ENCODE measurements at places on chromosomes 4 and X.

- DNase-seq, result no peak
Measured at GRCh38 chr4:144338148-144338547, 197.6 kb upstream of the GYPA start.

DNA sequence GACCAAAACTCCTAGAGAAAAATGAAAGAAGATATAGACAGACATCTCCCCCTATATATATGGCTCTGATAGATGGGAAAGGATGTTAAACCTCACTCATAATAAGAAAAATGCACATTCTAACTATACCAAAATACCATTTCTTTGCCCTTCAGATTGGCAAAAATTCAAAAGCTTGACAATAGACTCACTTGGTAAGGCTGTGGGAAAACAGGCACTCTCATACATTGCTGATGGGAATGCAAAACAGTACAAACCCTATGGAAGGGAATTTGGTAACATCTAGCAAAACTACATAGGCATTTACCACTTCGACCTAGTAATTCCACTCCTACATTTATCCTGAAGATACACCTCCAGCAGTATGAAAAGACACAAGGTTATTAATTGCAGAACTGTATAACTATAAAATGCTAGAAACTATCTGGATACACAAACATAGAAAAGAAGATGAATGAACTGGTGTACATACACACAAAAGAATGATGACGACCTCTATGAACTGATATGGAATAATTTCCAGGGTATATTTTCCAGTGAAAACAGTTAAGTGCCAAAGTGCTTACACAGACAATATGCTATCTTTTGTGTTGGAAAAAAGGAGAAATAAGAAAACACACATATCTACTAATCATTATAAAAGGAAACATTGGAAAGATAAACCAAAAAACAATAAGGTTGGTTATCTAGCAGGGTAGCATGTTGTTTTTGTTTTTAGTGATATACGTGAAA lies 48.5 kb downstream of the WDFY3 start:
- no peak for DNase-seq

- DNase-seq, result no peak
Measured at GRCh38 chrX:153576239-153576870, 22.6 kb downstream of the CCNQ start.

- DNase-seq, result no peak
Measured at GRCh38 chr4:166535865-166536264, 662.8 kb downstream of the TLL1 start.

- no peak for DNase-seq
Measured at GRCh38 chr4:35884714-35885480, 359.4 kb downstream of the ARAP2 start.

GRCh38 chr4:105998171-105999063 lies 103.1 kb downstream of the NPNT start:
- DNase-seq, result no peak

- DNase-seq, result no peak
Measured at GRCh38 chr4:61427818-61428495, 227.8 kb downstream of the ADGRL3 start.

GRCh38 chr4:10163296-10163695 lies 46.7 kb upstream of the WDR1 start:
- DNase-seq, result no peak

- DNase-seq, result no peak
Measured at GRCh38 chr4:99447079-99447478, 11.9 kb upstream of the ADH7 start.

DNA sequence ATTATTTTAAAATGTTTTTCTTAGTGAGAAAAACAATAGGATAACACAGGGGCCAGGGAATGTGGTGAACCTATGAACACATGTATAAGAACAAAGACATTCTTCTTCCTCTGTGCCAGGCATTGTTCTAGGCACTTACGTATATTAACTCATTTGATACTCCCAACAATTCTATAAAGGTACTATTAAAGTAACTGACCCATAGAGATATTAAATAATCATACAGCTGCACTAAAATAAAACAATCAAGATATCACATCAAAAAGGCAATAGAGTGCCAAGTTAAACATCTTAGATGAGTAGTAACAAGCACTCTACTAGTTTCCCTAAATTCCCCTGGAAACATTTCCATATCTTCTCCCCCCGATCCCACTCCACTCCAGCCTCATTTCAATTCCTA lies 33.4 kb downstream of the SLC39A8 start:
- no peak for DNase-seq

GRCh38 chr4:6625256-6625655 lies 15.2 kb upstream of the MRFAP1 start:
- DNase-seq, result no peak

DNA sequence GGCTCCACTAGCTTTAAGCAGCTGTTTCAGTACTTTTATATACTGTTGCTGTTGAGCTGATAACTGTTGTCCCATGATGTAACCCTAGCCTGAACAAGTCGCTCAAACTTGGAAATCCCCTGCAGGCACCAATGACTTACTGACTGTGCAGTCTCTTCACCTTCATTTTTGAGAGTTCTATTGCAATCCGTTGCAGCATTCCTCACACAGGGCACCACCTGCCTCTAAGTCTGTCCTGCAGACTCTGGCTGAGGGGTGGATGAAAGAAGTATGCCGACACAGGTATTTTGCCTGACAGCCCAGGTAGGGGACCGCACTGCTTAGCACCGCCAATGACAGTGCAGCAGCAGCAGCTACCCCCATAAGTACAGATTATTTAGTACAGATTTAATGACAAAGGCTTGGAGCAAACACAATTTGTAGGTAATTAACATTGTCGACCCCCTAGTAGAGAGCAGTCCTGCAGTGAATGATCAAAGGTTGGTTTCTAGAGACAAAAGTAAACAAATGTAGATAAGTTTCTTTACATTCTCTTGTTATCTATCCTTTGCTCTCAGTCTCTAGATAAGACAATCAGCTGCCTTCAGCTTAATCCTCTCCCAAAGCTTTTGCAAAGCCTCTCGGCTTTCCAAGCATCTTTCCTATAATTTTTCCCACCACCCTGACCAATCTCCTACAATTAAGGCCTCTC lies 205.0 kb downstream of the PABPC4L start:
- no peak for DNase-seq

GRCh38 chr4:58090539-58090938 lies 980.4 kb upstream of the IGFBP7 start:
- no peak for DNase-seq

DNA sequence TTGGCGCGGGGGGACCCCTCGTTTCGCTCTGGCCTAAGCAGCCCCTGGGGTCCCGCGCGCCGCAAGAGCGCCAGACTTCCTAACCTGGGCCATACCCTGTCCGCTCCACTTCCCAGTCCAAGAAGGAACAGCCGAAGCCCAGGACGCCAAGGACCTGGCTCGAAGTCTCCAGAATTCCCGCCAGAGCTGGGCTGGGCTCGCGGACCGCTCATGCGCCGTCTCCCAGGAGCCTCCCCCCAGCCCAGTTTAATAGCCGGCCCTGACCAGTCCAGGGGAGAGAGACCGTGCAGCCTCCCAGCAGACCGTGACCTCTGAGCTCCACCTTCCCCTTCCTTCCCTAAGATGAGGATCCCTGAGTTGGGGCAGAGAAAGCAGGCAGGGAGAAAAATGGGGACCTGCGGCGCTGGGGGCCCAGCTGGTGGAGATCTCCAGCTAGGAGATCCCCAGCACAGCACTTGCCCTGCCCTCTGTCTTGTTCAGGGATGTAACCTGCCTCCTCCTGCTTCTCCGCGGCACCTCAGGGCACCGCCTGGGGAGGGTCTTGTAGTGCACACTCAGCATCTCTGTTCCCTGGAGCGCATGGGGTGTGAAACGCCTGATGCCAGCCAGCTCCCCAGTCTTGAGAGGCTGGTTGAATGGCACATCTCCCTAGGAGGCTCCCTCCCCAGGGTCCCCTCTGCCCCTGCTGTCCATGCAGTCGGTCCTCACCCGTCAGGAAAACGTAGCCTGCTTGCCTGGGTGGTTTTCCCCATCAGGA lies 1.2 kb upstream of the LETM1 start:
- DNase-seq, result no peak

- no peak for DNase-seq
Measured at GRCh38 chr4:107650251-107650650, 69.8 kb downstream of the PAPSS1 start.

DNA sequence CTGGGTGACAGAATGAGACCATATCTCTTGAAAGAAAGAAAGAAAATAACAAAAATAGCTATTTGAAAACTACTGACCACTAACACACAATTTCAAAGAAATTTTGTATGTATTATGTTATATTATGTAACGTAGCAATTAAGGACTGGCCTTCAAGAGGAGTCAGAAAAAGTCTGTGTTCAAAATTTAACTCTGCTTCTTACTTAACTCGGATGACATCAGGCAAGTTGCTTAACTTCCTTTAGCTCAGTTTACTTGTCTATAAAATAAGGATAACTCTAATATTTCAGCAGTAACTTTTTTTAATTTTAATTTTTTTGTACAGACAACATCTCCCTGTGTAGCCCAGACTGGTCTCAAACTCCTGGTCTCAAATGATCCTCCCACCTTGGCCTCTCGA lies 14.6 kb upstream of the PRSS12 start:
- DNase-seq, result no peak

DNA sequence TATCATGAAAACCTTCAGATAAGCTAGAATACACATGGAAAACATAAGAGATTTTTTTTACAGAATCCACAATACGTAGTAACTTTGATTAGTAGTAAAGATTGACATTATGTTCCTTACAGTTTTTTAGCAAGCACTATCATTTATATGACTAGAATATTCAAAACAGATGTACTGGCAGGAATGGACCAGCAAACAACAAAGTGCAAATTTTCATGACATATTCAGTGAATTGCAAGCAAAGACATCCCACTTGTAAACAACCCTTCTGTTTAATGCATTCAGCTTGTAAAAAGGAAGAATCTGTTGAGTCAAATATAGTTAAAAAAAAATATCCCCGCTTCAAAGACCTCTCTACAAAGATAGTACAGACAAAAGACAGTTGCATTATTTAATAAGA lies 403.7 kb upstream of the TRAM1L1 start:
- no peak for DNase-seq

DNA sequence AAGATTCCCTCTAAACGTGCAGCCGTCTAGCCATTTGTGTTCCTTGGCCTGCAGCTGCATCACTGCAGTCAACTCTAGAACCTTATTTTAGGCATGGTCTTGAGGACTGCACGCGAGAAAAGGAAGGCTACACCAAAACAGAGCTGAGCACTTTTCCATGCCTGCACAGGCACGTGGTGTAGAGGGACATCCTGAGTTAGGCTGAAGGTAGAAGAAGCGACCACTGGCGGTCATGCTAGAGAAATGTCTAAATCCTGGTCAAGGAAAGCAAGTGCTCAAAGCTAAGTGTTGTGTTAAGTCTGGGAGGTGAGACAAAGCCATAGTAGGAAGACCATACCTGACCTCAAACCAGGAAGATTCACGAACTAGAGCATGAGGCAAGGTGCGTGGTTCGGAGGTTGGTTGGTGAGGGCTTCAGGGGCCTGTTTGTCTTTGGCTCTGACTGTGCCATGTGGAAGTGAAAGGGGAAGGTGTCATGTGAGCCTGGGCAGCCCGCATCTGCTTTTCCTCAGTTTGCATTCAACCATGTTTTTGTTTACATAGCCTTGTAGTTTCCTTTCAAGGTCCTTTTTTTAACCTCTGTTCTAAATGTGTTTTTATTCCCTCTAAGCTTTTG lies 203.8 kb downstream of the AASDH start:
- no peak for DNase-seq

DNA sequence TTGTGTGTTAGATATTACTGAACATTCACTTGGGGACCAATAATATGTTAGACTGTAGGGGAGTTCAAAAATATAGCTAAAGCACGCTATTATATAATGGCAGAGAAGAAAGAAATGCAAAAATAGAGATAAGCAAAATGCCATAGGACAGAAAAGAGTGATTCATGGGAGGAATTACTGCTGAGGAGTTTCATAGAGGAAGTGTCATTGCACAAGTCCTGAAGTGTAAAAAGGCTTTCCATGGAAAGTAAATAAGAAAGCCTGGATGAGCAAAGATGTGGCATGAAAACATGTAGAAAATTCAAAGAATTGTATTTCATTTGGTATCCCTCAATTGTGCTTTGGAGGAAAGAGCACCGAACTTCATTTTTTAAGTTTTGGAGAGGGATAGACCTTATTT lies 14.5 kb downstream of the HMGB2 start:
- no peak for DNase-seq

- peak; percentile 58 for DNase-seq
Measured at GRCh38 chrX:69018416-69019072, 146.7 kb downstream of the PJA1 start.

GRCh38 chrX:49066690-49067089 lies 7.1 kb downstream of the PRAF2 start:
- DNase-seq, result no peak

DNA sequence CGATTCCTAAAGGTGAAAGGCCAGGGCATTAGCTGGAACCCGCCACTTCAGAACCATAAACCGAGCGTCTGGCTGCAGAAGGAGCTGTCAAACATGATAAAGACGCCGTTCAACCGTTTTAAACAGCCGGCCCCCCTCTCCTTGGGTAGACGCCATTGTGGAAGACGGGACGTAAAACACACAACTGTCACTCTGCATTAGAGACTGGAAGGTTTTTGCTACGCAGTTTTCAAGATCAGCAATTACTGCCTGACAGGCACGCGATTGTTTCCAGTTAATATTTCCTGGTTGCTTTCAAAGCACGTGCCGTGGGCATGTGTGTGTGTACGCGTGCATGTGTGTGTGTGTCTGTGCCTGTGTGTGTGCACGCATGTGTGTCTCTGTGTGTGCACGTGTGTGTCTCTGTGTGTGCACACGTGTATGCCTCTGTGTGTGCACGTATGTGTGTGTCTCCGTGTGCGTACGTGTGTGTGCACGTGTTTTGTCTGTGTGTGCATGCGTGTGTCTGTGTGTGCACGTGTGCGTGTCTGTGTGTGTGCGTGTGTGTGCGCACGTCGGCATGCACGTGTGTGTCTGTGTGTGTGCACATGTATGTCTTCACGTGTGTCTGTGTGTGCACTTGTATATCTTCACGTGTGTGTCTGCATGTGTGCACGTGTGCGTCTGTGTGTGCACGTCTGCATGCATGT lies 48.8 kb downstream of the SHOX start:
- no peak for DNase-seq

- no peak for DNase-seq
Measured at GRCh38 chr4:182795446-182796238, 121.5 kb downstream of the DCTD start.

DNA sequence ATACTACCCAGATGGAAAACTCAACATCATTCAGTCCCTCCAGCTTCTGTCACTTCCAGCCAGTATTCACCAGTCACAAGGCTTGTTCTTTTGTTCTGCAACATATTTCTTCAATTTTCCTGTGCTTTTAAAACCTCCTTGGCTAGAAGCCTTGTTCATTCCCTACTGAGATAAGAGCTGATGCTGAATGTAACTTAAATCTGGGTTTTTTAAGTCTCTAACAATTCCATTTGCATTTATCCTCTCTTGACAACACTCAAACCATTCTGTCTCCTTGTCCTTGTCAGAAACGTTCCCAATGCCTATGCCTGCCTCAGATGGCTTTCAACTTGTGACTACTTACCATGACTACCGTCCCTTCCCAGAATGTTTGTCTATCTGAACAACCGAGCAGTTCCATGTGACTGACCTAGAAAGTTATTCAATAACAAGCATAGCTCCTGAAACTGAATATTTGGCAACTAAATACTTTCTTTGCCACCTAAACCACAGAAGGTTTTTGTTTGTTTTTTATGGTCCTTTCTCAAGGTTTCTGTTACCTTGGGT lies 682.9 kb upstream of the GALNTL6 start:
- no peak for DNase-seq
